Spinal cord (tissue), 10 donors: ENCODE measurements at places on chromosomes 7 and 10.

DNA sequence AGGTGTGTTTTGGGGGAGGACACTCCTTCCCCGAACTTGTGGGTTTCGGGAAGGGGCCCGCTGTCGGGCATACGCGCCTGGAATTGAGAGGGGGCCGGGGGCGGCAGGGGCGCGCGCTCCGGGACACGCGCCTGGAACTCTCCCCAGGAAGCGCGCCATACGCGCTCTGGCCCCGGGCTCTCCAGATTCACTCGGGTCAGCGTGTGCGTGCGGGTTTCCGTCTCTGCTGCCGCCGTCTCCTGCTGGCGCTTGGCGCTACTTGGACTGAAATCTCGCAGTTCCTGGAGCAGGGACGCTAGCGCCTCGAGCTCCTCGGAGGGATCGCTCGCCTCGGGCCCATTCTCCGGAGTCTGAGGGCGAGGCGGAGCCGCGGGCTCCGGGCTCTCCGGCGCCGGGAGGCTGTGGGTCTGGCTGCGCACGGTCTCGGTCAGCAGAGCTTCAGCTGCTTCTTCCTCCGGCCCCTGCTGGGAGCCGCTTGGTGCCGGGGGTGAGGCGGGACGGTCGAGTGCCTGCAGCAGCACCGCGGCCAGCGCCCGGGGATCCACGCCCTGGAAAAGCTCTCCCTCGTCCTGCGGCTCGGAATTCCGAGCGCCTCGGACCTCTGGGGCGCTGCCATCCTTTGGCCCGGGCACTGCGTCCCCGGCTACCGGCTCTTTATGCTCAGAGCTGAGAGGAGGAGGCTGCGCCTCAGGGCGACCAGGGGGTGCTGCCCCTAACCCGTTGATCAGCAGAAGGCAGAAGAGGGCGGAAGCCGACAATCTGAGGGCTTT is 1.1 kb downstream of the VGF start:
- DNase-seq = no peak

- DNase-seq = no peak
Measured at GRCh38 chr10:49289480-49289879, 9.5 kb upstream of the C10orf71 start.

- DNase-seq = no peak
Measured at GRCh38 chr10:89273680-89274079, 22.1 kb upstream of the LIPA start.

GRCh38 chr7:42611289-42611928 is 300.5 kb downstream of the C7orf25 start:
- DNase-seq = no peak

DNA sequence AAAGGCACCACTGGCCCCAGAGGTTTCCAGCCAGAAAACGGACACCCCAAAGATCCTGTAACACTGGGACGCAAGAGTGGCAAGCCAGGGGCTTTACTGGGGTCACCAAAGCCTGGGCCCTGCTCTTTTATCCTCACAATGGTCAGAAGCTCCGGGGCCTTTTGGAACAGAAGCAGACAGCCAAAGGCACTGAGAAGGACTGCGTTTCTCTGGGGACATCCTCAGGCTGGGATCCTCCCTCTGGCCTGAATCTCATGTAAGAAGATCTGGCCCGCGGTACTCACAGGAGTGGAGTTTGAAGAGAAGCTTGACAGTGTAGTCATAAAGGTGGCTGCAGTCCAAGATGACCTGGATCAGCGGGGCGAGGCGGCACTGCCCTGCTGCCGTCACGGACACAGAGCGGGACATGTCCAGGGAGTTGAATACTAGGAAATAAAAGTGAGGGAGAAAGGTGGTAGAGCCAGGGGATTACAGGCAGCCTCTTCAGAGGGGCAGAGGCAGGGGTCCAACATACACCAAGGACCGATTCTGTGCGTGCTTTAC is 81.4 kb downstream of the SPDYE5 start:
- no peak for DNase-seq

- no peak for DNase-seq
Measured at GRCh38 chr10:34153663-34154382, 661.3 kb downstream of the PARD3 start.

DNA sequence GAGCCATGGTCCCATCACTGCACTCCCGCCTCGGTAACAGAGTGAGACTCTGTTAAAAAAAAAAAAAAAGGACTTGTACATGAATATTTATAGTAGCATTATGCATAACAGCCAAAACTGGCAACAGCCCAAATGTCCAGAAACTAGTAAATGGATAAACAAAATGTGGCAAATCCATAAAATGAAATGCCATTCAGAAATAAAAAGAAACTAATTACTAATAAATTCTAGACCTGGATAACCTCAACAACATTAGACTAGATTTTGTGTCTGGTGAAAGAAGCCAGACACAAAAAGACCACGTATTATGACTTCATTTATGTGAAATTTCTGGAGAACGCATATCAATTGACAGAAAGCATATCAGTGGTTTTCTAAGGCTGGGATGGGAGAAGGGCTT is 74.5 kb downstream of the HPSE2 start:
- DNase-seq = no peak

- DNase-seq = peak; percentile 82
Measured at GRCh38 chr7:155824227-155824886, 12.1 kb upstream of the SHH start.

DNA sequence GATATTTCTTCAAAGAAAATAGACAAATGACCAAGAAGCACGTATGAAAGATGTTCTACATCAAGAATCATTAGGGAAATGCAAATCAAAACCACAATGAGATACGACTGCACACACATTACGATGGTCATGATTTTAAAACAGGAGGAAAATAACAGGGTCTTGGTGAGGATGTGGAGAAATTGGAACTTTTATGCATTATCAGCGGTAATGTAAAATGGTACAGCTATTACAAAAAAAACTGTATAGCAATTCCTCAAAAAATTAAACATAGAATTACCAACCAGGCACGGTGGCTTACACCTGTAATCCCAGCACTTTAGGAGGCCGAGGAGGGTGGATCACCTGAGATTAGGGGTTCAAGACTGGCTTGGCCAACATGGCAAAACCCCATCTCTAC is 178.8 kb upstream of the NEBL start:
- no peak for DNase-seq

- no peak for DNase-seq
Measured at GRCh38 chr10:4130685-4131084, 345.7 kb upstream of the KLF6 start.

DNA sequence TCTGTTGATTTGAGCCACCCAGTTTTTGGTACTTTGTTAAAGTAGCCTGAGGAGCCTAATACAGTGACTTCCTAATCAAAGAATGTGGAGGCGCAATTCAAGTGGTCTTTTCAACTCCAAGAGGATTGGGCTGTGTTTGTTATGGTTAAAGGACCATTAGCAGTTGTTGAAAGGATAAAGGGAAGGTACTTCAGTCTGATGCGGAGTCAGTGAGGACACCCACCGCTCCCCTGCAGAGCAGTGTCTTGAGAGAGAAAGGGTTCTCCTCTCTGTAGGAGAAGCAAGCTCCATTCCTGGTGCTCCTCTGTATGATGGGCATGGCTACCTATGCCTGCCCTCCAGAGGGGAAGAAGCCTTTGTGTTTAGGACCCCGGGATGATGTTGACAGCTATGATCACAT is 590.6 kb upstream of the C7orf33 start:
- DNase-seq = no peak

DNA sequence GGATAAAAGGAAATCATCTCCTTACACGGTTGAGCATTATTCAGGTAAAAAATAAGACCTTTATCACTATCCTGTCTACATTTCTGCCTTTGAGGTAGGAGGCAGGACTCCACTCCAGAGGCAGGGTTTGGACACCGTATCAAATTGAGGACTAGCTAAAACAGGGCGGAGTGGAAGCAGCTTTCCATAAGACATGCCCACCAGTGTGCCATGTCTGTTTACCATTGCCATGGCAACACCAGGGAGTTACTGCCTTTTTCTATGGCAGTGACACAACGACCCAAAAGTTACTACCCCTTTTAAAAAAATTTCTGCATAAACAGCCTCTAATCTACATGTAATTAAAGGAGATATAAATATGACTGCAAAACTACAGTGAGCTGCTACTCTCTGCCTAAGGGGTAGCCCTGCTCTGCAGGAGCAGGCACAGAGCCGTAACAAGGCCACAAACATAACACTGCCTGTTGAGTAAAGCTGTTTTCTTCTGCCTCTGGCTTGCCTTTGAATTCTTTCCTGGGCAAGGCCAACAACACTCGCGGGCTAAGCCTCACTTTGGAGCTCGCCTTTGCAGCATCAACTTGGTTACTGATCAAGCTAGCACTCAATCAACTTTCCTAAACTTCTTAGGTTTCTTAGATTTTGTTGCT is 26.5 kb downstream of the DGKB start:
- no peak for DNase-seq

DNA sequence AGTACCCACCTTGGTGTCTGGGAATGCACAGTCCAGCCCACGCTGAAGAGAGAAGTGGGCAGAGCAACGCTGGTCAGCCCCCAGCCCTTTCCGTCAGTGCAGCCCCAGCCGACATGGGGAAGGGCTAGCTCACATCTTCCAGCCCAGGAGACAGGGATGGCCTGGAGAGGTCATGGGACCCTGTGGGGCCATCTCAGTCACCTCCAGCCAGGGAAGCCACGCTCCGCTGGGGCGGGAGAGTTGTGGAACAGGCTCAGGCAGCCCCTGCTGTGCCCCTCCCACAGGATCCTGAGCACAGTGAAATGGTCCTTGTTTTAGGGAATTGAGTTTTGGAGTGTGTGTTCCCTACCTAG is 85.1 kb downstream of the PAXIP1 start:
- no peak for DNase-seq

DNA sequence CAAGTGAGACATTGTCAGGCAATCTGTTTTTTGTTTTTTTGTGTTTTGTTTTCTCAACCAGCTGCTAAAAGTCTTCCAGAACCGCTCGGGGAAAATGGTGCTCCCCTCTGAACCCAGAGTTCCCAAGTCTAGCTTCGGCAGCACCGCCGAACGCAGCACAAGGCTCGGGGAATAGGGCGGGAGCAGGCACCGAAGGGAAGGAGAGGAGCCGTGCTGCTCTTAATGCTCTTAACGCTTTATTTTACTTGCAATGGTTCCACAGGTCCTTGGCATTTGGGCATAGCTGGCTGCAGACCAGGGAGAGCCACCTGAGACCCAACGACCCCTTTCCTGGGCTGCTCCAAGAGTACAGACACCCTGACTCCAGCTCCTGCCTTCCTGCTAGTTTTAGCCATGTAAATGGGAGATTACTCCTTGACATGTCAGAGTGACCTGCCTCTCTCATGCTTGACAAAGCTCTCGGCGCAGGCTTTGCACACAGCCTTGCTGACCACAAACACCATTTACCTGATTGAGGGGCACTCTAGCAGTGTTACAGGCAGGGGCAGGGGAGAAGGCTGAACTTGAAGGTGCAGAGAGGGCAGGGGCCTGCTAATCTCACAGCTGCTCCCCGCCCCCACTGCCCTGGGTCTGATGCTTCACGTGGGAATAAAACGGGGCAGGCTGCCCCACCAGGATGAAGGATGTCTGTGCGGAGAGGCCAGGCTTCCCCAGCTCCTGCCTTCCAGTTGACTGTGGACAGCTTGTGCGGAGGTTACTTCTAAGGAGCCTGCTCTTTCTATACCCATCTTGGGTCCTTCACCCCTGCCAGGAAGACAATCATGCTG is 58.6 kb upstream of the EFCAB10 start:
- DNase-seq = no peak

DNA sequence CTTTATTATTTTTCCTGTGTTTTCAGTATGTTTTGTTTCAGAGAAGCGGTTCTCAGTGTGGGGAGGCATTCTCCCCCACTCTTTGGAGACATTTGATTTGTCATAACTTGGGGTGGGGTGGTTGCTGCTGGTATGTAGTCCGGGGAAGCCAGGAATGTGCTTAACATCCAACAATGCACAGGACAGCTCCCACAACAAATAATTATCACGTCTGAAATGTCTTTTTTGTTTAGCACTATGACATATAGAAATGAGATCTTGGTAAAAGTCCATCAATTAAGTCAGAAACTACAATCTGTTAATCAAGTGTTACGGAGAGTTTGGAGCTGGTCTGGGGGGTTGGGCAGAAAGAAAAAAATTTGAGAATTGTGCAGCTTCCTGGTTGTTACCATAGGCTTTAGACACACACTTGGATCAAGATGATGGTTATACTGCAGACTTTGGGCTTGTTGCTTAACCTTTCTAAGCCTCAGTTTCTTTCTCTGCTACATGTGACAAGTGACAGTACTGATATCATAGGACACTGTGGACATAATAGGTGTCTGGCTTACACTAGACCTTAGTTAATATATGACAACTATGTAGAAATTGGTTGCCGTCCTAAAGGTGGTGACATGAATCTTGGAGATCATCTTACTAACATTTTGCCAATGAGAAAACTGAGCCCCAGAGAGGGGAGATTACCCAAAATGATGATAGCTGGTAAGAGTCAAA is 113.7 kb downstream of the LRMDA start:
- no peak for DNase-seq

DNA sequence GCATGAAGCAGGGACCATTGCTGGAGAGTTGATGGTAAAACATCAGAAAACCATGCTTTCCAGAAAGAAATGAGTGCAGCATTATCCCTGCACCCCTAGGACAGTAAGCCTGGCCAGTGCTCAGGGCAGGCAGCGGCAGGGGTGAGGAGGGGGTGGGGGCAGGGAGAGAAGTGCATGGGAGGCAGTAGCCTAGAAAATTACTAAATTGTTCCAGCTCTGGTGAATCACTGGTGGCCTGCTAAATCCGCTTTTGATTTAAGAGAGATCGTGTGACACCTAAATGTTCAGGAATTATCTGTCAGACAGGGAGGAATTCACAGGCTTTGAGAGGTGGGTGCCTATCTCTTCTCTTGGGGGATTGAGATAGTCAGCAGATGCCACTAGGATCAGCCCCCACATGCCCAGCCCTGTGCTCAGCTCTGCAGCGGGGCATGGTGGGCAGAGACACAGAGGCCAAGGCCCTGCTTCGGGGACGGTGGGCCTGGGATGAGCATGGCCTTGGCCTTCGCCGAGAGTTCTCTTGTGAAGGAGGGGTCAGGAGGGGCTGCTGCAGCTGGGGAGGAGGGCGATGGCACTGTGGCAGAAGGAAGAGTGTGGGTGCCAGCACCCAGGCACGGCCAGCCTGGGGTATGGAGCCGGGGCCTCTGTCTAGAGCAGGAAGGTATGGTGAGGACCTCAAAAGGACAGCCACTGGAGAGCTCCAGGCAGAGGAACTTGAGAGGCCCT is 5.0 kb upstream of the AQP1 start:
- no peak for DNase-seq

- no peak for DNase-seq
Measured at GRCh38 chr7:39952803-39953202, 2.7 kb downstream of the CDK13 start.

DNA sequence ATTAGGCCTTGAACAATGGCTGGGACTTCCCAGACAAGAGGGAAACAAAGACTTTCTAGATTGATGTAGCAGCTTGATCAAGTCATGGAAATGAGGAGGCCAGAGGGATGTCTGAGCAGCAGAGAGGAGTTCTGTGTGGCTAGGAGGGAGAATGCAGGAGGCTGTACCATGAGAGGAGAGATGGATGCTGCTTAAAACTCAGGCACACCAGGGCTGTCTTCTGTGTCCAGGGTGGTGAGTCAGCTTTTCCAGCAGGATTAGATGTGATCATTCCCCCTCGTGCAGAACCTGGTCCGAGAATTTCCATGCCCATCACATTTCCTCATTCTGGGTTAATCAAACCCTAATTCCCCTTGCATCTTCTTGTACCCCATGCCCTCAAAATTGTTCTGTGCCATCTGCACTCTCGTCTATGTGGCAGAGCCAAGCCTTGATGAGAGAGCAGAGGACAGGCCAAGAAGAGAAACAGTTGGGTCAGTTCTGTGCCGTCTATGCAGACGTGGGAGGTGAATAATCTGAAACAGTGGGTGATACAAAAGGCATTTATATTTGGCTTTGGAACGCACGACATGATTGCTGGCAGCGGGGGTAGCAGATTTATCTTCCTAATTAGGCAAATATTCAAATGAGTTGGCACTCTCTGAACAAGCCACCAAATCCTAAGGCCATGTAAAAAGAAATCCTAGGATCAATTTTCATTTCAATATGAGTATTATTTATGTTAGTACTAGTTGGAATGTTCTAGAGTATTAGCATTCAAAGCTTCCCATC is 160.7 kb downstream of the TMEM178B start:
- DNase-seq = no peak
